NCI-H1694 (cell line): ENCODE measurements at places on chromosomes 12 and 14.

- DNase-seq: peak; percentile 86
Observed at GRCh38 chr14:101960225-101960624, 4.1 kb upstream of the DYNC1H1 start.

GRCh38 chr12:49547090-49547690 is 8.4 kb downstream of the KCNH3 start:
- no peak for DNase-seq

DNA sequence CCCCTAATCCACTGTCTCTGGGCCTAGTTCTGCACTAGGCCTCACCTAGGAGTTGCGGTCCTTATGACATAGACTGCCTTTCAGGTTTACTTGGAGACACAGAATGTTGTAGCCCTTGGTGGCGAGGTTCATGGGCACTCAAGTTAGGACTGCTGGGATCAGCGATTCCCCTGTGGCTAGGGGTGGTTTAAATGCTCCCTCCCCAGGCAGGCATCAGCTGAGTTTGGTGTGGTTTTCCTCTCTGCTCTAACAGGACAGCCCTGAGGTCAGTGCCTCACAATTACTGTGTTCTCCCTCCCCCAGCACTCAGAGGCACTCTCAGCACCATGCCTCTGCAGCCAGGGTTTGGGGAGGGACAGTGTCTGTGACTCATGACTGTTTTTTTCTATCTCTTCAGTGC is 22.2 kb upstream of the RDH16 start:
- no peak for DNase-seq

DNA sequence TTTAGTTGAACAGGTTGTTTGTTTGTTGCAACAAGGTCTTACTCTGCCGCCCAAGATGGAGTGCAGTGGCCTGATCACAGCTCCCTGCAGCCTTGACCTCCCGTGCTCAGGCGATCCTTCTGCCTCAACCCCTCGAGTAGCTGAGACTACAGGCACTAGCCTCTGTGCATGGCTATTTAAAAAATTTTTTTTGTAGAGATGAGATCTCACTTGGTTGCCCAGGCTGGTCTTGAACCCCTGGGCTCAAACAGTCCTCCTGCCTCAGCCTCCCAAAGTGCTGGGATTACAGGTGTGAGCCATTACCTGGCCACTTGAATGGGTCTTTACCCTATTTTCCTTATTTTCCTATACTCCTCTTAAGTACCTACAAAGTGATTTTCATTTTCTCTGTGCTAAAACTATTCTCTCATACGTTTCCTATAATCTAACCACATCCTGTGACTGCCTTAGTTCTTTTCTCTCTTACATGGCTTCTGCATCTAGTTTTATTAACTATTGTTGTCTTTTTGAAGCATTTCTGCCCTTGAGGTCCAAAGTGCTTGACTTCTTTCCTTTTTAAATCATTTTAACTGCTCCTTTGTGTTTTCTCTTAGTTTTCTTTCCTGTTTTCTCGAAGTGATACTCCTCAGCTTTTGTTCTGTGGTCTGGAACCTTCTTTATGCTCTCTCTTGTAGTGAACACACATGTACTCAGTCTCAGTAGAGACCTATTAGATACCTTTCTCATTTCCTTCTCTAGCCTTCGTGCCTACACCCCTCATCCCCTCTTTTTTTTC is 14.1 kb downstream of the GPX2 start:
- DNase-seq: no peak

DNA sequence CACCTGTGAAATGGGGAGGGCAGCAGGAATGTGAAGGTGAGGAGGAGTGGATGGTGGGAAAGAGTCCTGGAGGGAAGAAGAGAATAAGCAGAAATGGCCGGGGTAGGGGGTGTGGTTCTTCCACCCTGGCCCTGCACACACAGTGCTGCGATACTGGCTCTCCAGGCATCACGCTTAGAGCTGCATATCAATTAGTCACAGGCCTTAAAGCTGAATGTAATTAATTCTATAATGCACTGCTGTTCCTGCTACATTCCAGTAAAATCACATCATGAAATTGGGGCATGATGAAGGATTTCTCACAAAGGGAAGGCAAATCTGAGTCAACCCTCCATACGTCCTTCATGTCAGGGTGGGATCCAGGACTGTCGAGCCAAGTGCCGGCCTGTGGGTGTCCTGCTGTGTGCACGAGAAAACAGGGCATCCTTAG is 566.1 kb downstream of the BCL11B start:
- DNase-seq: no peak

DNA sequence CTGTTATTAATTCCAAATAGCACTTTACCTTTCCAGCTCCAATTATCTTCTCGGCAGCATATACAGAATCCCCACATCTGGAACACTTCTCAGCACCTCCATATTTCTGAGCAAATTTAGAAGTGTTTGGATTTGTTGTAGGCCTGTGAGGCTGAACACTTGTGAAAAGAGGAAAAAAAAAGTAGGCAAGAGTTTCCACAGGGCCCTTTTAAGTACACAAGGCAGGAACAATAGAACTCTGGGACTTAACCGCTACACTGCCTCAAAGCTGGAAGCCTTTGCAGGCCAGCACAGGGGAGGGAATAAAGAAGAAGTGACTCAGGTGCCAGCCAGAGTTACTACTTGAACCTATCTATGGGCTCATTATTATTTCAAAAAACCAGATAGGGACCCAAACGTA is 18.6 kb downstream of the CSRP2 start:
- DNase-seq: no peak
